ENCODE measurements at places on chromosomes 4 and X. TPM values are rescaled to one million over a fixed set of nuclear protein-coding genes. Genes with fewer than 3 reads are reported as not detected.

GRCh38 chr4:162234595-162234994 lies 70.8 kb upstream of the FSTL5 start:
- H3K27ac ChIP-seq = no peak overlapping the region
- H3K36me3 ChIP-seq = no peaks in the 10 kb centered on the region
- no peak overlapping the region for H3K4me3 ChIP-seq
- no peaks in the 10 kb centered on the region for H3K27me3 ChIP-seq
- H3K4me1 ChIP-seq = no peaks in the 10 kb centered on the region

- no peak overlapping the region for H3K4me3 ChIP-seq
- no peaks in the 10 kb centered on the region for H3K4me1 ChIP-seq
- H3K36me3 ChIP-seq = no peaks in the 10 kb centered on the region
These were observed 62.2 kb upstream of the PRPS1 start for GRCh38 chrX:107565931-107566603.

- no peaks in the 10 kb centered on the region for H3K36me3 ChIP-seq
- H3K27ac ChIP-seq = no peak overlapping the region
- DNase-seq = no peak
- H3K4me1 ChIP-seq = peaks cover 5% of the 10 kb centered on the region
- peak overlapping the region; percentile 31 for H3K4me3 ChIP-seq
These were observed 94.1 kb upstream of the GPR50 start for GRCh38 chrX:151082077-151082948.

DNA sequence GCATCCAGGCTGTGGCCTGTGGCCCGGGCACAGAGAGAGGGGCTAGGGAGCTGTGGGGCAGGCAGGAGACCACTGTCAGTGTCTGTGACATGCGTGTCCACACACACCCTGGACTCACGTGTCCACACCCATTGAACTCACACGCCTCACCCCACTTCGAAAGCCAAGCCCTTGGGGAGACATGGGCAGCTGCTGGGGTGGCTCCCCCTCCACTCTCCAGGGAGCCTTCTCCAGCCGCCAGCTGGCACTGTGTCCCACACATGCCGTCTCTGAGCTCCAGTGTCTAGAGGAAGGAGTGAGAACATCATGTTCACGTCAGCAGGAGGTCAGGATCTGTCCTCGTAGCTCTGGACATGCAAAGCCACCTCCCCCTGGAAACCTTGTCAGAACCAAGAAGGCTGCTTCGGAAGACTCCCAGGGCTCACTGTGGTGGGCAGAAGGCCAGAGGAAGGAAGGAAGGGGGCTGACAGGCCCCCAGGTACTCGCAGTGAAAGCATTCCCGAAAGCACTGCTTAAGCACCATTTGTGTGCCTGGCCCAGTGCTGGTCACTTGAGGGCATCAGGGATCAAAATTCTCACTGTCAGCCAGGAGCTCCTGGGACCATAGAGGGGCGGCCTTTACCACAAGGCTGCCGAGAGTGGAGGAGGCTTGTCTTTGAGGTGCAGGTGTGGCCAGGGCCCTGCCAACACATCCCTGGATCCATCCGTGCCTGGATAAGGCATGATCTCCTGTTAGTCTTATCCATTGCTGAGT lies 61.4 kb downstream of the HTRA3 start:
- no peaks in the 10 kb centered on the region for H3K27me3 ChIP-seq
- no peaks in the 10 kb centered on the region for H3K36me3 ChIP-seq
- no peaks in the 10 kb centered on the region for H3K4me1 ChIP-seq
- H3K4me3 ChIP-seq = no peak overlapping the region
- DNase-seq = no peak

GRCh38 chr4:83920375-83920774 lies 384.5 kb downstream of the GPAT3 start:
- H3K4me1 ChIP-seq = no peaks in the 10 kb centered on the region
- H3K27ac ChIP-seq = no peak overlapping the region
- DNase-seq = no peak

TEX13B gene
- total RNA-seq = not detected

DNA sequence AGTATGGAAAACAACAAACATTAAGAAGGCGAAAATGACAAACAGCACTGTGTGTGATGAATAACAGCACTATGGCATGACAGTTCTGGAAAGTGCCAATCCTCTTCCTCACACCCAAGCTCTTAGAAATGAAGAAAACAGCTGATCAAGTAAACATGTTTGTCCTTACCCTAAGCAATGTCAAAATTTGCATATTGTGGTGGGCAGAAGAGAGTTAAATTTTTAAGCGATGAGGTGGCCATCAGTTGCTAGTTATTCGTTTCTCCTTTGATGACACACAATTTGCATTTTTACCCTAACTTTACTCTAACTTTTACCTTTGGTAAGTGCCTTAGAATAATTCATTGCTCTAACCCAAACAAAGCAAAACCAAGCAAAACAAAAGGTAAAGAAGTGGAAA lies 8.8 kb downstream of the PROM1 start:
- H3K4me1 ChIP-seq = no peaks in the 10 kb centered on the region
- H3K36me3 ChIP-seq = no peaks in the 10 kb centered on the region
- no peak overlapping the region for H3K27ac ChIP-seq
- no peaks in the 10 kb centered on the region for H3K27me3 ChIP-seq

- no peak overlapping the region for H3K27ac ChIP-seq
- no peaks in the 10 kb centered on the region for H3K36me3 ChIP-seq
- no peak overlapping the region for H3K4me3 ChIP-seq
- H3K4me1 ChIP-seq = no peaks in the 10 kb centered on the region
- no peaks in the 10 kb centered on the region for H3K27me3 ChIP-seq
These were observed 91.8 kb downstream of the SHISA3 start for GRCh38 chr4:42489095-42489494.

DNA sequence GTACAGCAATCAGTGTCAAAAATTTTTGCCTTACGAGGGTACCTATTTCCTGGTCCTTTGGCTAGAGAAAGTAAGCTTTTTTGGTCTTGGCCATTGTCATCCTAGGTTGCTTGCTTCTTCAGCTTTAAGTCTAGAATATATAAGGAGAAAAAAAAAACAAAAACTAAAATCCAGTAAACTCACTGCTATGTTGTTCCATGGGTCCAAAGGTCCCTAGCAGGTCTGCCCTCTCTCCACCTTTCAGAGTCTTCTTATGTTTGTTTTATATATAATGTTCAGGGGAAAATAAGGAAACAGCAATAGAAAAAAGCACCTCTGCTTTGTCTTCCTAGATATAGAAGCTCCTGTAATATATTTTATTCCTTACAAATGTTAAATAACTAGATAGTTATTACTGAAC lies 18.1 kb upstream of the BMP2K start:
- H3K27ac ChIP-seq = no peak overlapping the region
- H3K4me3 ChIP-seq = no peak overlapping the region
- DNase-seq = no peak
- no peaks in the 10 kb centered on the region for H3K4me1 ChIP-seq
- no peaks in the 10 kb centered on the region for H3K27me3 ChIP-seq

OFD1 gene
- total RNA-seq = 49.1 TPM

GRCh38 chr4:51995647-51996220 lies 24.4 kb downstream of the LRRC66 start:
- H3K4me3 ChIP-seq = no peak overlapping the region
- H3K4me1 ChIP-seq = no peaks in the 10 kb centered on the region
- H3K27me3 ChIP-seq = no peaks in the 10 kb centered on the region
- DNase-seq = no peak

GRCh38 chr4:157075401-157075800 lies 549 bp upstream of the GLRB start:
- DNase-seq = no peak
- no peaks in the 10 kb centered on the region for H3K27me3 ChIP-seq

TMEM255A gene
- 10.8 TPM for total RNA-seq

GRCh38 chr4:149370785-149371420 lies 444.7 kb downstream of the IQCM start:
- DNase-seq = no peak
- no peak overlapping the region for H3K27ac ChIP-seq
- no peak overlapping the region for H3K4me3 ChIP-seq
- no peaks in the 10 kb centered on the region for H3K36me3 ChIP-seq
- no peaks in the 10 kb centered on the region for H3K27me3 ChIP-seq

DNA sequence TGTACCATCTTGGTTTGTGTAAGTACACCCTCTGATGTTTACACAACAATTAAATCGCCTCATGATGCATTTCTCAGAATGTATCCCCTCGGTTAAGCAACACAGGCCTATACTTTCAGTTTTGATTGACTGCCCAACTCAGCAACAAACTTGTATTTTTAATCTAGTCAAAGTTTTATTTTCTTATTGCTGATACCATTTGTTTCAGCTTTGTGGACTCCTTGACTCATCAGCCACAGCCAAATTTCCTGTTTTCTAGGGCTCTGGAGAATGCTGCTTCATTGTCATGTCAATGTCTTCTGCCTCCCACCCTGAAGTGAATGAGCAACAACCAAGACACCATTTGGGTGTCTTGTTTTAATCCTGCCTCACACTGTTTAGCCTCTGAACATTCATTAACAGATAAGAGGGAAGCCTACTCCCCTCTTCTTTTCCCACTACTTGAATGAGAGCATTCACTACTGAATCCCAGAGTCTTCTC lies 14.0 kb downstream of the BBS12 start:
- no peak overlapping the region for H3K4me3 ChIP-seq
- no peaks in the 10 kb centered on the region for H3K27me3 ChIP-seq
- H3K36me3 ChIP-seq = no peaks in the 10 kb centered on the region
- no peaks in the 10 kb centered on the region for H3K4me1 ChIP-seq

FLNA gene
- 1,247 TPM for total RNA-seq

SAGE1 gene
- not detected for total RNA-seq

DNA sequence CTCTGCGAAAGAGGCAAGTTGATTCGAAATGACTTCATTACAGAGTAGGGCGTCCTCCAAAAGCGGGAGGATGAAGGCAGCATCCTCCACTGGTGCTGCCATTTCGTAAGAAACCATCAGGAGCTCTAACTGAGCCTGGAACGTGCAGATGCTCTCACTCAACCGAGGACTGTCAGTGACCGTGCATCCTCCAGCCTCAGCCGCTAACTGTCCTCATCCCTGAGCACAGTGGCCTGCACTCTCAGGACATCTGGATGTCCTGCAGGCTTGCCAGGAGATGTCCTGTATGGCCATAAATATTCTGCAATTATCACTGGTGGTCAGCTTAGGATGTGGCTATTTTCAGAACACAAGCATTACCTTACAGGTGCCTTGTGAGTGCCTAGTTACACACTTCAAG lies 107.1 kb upstream of the ADRA2C start:
- no peak for DNase-seq
- no peaks in the 10 kb centered on the region for H3K36me3 ChIP-seq
- H3K4me1 ChIP-seq = peaks cover 28% of the 10 kb centered on the region
- H3K4me3 ChIP-seq = no peak overlapping the region

- H3K27me3 ChIP-seq = no peaks in the 10 kb centered on the region
- H3K4me1 ChIP-seq = no peaks in the 10 kb centered on the region
- no peaks in the 10 kb centered on the region for H3K36me3 ChIP-seq
These were observed 56.7 kb downstream of the NAF1 start for GRCh38 chr4:163109967-163110366.

DNA sequence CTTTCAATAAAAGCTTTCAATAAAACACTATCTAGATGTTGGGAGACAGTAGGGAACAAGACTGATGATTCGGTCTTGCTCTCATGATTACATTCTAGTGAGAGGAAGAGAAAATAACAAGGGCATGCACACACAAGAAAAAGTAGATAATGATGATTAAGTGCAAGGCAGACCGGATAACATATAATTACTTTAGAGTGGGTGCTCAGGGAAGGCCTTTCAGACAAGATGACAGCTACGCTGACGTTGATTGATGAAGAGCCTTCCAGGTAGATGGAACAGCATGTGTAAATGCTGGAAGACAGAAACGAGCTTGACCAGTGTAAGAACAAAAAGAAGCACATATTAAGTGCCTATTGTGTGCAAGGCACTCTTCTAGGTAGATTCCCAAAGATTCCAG lies 43.4 kb downstream of the TXK start:
- no peak overlapping the region for H3K4me3 ChIP-seq
- H3K27ac ChIP-seq = no peak overlapping the region
- no peaks in the 10 kb centered on the region for H3K27me3 ChIP-seq
- no peak for DNase-seq
- H3K4me1 ChIP-seq = no peaks in the 10 kb centered on the region
- H3K36me3 ChIP-seq = no peaks in the 10 kb centered on the region

PFKFB1 gene
- not detected for total RNA-seq

MYL5 gene
- 3.4 TPM for total RNA-seq

DNA sequence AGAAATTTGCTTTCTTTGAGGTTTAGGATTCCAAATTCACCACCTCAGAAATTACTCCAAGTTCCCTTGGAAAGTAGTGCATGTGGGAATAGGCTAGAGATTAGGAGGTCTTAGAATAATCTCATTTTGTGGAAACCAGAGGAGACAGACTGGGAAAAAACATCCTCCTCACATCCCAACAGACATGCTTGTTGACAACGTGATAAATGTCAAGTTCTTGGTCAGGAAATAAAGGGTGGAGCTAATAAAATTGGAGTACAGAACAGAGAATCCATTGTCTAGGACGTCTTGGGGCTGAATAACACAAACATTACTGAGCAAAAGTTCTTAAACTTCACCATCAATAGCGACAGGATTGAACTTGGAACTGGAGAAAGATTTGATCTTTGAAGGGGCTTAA lies 233.4 kb downstream of the PABPC4L start:
- H3K27me3 ChIP-seq = no peaks in the 10 kb centered on the region
- H3K4me3 ChIP-seq = no peak overlapping the region
- no peak for DNase-seq
- H3K36me3 ChIP-seq = no peaks in the 10 kb centered on the region
- no peak overlapping the region for H3K27ac ChIP-seq
- H3K4me1 ChIP-seq = no peaks in the 10 kb centered on the region

GRCh38 chr4:110553197-110553596 lies 69.7 kb downstream of the PITX2 start:
- no peak overlapping the region for H3K4me3 ChIP-seq
- H3K27me3 ChIP-seq = no peaks in the 10 kb centered on the region
- DNase-seq = no peak
- no peaks in the 10 kb centered on the region for H3K36me3 ChIP-seq
- no peaks in the 10 kb centered on the region for H3K4me1 ChIP-seq

- DNase-seq = no peak
- H3K36me3 ChIP-seq = no peaks in the 10 kb centered on the region
- no peaks in the 10 kb centered on the region for H3K4me1 ChIP-seq
- no peak overlapping the region for H3K27ac ChIP-seq
- H3K4me3 ChIP-seq = no peak overlapping the region
- no peaks in the 10 kb centered on the region for H3K27me3 ChIP-seq
These were observed 126.9 kb downstream of the UNC5C start for GRCh38 chr4:95421869-95422268.

- no peak overlapping the region for H3K27ac ChIP-seq
- H3K36me3 ChIP-seq = no peaks in the 10 kb centered on the region
- DNase-seq = no peak
- no peaks in the 10 kb centered on the region for H3K4me1 ChIP-seq
These were observed 185.8 kb upstream of the RPS6KA3 start for GRCh38 chrX:20452487-20452886.

DNA sequence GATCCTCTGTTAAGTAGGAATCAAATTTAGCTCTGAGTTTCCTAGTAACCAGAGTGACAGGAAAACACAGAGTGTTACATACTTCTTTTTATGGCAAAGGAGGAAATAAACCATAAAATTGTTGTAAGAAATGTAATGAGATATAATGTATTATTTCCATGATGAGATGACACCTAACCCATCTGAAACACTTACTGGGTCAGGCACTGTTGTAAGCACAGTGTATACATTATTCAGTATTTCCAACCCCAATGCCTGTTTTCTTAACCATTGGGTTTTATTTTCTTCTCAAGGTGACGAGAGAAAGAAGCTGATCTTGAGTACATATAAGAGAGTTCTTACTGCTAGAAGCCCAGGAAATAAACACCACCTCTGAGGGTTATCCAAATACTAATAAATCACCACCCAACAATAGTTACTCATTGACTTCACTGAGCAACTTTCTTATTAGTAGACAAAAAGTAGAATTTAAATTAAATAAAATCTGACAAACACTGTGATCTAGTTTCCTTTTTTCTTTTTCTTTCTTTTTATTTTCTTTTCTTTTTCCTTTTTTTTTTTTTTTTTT lies 4.2 kb upstream of the ENAM start:
- DNase-seq = no peak
- H3K27me3 ChIP-seq = no peaks in the 10 kb centered on the region
- H3K27ac ChIP-seq = no peak overlapping the region
- H3K4me1 ChIP-seq = no peaks in the 10 kb centered on the region
